Activated CD4-positive, alpha-beta T cell treated with anti-CD3 and anti-CD28 coated beads, Interleukin-2, amount 10 ng/mL, durations not matched to agents 24 days and 14 days (primary cell): ENCODE measurements at places on chromosomes 7 and 10. TPM values are rescaled to one million over a fixed set of nuclear protein-coding genes. Genes with fewer than 3 reads are reported as not detected.

DNA sequence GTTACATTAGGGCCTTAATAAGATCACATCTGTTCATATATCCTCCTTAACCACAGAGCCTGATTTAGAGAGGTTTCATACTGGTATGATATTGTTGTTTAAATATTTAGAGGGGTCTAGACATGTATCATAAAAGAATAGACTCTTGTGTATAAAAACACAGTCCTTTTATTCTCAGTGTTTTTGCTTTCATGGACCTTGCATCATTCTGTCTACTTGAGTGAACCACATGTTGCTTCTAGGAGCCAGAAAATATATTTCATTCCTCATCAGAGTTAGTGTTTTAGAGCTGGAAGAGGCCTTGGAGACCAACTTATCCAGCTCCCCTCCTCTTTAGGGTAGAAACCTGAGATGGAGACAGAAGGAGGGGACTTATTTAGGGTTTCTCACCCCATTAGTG is 312.8 kb downstream of the LRMDA start:
- no peak for DNase-seq

CYP26C1 gene
- total RNA-seq, result 0.07 and 0.12 TPM in 2 replicates

DNA sequence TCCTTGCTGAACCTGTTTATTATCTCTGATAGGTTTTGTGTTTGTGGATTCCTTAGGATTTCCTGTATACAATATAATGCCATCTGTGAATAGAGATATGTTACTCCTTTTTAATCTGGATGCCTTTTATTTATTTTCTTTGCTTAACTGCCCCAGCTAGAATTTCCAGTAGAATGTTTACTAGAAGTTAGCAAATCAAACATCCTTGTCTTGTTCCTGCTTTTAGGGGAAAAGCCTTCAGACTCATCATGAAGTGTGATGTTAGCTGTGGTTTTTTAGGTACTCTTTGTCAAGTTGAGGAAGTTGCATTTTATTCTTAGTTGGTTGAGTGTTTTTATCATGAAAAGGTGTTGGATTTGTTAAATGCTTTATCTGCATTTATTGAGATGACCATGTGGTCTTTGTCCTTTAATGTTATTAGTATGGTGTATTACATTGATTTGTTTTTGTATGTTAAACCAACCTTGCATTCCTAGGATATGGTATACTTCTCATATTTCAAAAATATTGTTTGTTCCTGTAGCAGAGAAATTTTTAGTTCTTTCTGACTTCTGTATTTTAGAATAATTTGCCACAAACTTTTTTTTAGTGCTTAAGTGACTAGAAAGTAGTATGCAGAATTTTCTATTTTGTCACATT is 24.3 kb downstream of the PPP2R2D start:
- DNase-seq, result no peak

CUX1 gene
- total RNA-seq, result 25.7 and 31.5 TPM in 2 replicates

DNA sequence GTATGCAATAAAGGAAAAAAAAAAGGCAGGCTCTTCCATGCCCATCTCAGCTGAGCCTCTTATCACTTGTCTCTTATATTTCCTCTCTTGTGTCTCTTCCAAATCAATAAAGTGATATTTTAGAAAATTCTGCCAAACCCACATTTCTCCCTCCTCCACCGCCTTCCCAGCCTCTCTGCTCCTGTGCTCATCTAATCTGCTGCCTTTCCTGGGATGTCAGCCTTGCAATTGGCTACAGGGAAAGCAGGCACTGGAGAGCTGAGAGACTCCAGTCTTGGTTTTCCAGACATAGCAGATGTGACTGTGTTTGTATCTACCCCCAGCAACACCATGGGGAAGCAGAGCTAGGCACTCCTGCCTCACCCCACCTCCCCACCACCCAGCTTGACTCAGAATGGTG is 298.4 kb downstream of the KCNMA1 start:
- DNase-seq, result no peak

C10orf62 gene
- total RNA-seq, result not detected in 2 replicates

- DNase-seq, result no peak
Observed at GRCh38 chr7:14596421-14596820, 306.1 kb downstream of the DGKB start.

DNA sequence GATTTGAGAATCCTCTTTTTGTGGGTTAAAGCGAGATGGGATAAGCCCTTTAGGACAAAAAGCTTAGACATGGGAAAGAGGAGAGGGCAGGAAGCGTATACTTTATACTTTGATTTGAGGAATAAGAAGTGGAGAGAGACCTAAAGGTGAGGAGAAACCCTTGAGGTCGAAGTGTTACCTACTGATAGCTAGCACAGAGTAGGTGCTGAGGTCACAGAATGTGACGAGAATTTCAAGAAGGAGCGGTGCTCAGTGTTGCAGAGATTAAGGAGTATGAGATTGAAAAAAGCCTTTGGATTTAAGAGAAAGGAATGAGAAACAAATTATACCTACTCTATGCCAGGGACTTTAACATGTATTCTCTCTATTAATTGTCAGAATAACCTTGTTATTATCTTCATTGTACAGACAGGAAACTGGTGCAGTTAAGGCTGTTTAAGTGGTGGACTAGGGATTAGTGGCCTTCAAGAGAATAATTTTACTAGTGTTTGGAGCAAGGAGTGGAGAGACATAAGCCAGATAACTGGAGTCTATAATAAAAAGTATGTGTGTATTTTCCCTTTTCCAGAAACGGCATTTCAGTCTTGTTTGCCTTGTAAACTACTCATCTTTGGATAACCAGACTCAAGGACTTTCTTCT is 8.8 kb downstream of the CAPZA2 start:
- DNase-seq, result no peak

DNA sequence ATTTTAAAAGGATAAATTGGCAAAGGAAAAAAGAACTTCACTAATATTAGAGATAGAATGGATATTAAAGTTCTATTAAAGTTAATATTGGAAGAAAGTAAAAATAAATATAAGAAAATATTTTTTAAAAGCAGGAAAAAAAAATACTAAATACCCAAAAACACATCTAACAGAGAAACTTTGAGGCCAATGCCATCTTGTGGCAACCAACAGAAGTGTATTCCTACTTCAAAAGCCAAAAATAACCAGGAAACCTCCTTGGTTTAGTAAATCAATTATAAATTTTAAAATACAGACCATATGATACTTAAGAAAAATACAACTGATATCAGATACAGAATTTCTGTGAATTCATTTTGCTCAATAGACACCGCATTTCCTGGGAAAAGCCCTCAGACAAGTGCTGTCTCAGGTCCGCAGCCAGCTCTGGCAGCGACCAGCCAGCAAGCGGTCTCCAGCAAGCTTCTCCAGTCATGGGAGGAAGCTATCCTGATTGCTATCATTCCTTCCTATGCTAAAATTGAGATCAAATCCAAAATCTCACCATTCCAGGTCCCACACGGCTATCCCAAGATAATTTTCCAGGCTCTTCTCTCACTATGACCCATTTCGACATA is 65.3 kb downstream of the LMBR1 start:
- no peak for DNase-seq

- no peak for DNase-seq
Observed at GRCh38 chr7:3097734-3098133, 54.1 kb upstream of the CARD11 start.

DENND2A gene
- total RNA-seq, result not detected in 2 replicates

CDK5 gene
- 26.5 and 26.8 TPM in 2 replicates for total RNA-seq

- no peak for DNase-seq
Observed at GRCh38 chr10:58782876-58783851, 270.5 kb downstream of the BICC1 start.

DNA sequence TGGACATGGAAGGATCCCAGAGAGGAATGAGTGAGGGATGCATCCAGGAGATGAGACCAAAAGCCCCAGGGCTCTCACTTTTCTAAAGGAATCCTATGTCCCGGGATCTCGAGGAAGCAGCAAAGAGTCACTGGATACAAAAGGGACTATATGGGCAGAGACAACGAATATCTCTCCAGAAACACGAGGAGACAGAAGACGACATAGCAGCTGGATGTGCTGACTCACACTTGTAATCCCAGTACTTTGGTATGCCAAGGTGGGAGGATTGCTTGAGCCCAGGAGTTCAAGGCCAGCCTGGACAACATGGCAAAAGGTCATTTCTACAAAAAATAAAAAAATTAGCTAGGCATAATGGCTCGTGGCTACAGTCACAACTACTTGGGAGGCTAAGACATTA is 24.7 kb upstream of the MSMB start:
- DNase-seq, result no peak

DNA sequence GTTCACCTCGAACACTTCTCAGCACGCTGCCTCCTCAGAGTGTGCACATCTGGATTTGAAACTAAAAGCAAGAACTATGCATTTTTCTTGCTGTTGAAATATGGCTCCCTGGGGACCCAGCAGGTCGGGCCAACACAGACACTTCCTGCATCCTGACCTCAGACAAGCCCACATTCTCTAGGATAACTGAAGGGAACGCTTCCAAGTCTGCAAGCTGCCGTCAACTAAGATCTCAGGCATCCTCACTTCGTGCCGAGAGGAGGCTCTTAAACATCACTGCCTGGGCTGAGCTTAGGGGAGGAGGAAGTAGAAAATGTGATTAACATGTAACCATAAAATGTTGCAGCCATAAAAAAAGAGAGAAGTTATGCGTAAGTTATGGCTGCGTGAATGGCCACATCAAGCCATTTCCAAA is 65.5 kb downstream of the PYROXD2 start:
- DNase-seq, result no peak

DNA sequence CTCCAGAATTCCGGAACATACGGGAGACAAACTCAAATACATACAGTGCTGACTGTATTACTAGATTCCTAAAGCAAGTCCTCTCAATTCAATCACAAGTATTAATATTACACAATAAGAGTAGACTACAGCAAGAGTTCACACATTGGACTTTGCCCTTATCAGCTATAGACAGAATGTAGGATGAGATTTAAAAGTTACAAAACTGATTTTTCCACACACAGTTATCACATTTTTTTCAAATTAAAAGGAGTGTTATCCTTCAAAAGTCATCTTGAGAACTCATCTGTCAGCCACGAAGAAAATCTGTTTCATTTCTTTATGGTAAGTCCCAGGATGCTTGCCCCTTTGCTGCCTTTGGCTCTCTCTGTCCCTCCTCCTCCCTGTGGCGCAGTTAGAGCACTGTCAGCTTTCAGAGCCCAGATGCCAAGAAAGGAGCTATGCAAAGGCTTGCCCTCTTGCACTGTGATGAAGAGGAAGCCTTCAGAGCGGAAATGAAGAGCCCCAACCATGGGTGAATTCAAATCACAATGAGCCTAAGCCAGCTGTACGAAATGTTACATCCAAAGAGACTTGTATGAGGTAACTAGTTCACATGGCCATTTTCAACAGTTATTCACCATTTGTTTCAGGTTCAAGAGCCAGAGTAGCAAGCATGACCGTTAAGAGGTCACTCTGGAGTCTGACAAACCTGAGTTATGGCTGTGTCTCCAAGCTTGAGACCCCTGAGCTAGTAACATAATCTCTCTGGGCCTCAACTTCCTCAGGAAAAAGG is 10.7 kb downstream of the NCOA4 start:
- peak; percentile 66 for DNase-seq

IFIT1B gene
- not detected in 2 replicates for total RNA-seq

DNA sequence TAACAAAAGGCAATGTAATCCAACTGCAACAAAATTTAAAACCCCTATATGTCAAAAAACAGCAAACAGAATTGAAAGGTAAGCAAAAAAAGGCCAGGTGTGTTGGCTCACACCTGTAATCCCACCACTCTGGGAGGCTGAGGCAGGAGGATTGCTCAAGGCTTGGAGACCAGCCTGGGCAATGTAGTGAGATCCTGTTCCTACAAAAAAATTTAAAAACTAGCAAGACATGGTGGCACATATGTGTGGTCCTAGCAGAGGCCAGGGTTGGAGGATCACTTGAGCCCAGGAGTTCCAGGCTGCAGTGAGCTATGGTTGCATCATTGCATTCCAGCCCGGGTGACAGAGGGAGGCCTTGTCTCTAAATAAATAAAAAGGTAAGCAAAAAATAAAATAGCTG is 212.1 kb upstream of the KLF14 start:
- DNase-seq, result peak; percentile 52

GRCh38 chr7:80722616-80723195 is 84.3 kb downstream of the CD36 start:
- no peak for DNase-seq

- DNase-seq, result no peak
Observed at GRCh38 chr10:103797857-103798256, 57.5 kb downstream of the SH3PXD2A start.

TACC2 gene
- total RNA-seq, result not detected in 2 replicates

SPDYE9 gene
- not detected in 2 replicates for total RNA-seq

DNA sequence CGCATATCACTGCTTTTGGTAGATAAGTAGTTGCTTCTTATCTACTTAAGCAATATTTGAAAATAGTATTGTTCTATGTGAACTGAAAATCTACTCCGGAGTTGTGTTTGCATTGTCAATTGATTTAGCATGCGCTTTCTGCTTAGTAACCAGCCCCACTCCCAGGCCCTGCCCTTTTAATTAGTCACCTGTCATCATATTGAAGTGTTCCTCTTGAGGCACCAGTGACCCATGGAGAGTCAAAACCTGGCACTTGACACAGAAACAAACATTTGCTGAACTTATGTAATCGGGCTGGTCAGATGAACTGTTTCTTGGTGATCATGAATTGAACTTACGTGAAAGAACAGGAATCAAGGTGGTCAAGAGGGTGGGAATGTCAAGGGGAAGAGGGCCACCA is 27.8 kb upstream of the CDHR3 start:
- DNase-seq, result no peak

GRCh38 chr10:73209705-73210104 is 37.4 kb downstream of the DNAJC9 start:
- no peak for DNase-seq

- DNase-seq, result no peak
Observed at GRCh38 chr7:140671966-140672365, 779 bp upstream of the ADCK2 start.

DNA sequence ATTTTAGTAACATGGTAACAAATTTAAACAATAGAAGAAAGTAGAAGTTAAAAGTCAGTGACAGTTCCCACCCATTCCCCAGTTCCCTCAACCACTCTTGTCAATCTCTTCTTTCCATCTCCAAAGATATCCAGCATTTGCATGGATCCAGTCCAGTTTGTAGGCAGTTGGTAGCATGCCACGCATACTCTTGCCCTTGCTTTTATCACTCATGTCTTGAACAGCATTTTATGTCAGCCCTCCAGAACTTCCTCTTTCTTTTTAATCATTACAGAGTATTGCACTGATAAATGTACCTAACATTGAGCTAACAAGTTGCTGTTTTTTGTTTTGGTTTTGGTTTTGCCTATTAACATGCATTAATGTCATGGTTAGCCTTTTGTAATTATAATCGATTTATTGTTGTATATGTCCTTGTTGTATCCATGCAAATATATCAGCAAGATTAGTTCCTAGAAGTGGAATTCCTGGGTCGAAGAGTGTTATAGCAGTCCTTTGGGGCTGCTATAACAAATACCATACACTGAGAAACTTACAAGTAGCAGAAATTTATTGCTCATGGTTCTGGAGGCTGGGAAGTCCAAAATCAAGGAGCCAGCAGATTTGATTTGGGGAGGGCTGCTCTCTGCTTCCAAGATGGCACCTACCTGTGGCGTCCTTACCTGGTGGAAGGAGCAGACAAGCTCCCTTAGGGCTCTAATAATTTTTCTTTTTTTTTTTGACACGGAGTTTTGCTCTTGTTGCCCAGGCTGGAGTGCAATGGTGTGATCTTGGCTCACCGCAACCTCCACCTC is 25.7 kb downstream of the CHST3 start:
- no peak for DNase-seq

NPSR1 gene
- not detected in 2 replicates for total RNA-seq

GRCh38 chr7:132979524-132979923 is 102.4 kb downstream of the CHCHD3 start:
- no peak for DNase-seq

- DNase-seq, result peak; percentile 87
Observed at GRCh38 chr10:103265717-103266329, 11.1 kb upstream of the INA start.

- no peak for DNase-seq
Observed at GRCh38 chr7:20298486-20298901, 32.2 kb upstream of the ITGB8 start.
